Heart right ventricle (tissue), 16 donors: ENCODE measurements at places on chromosomes 7 and 10.

DNA sequence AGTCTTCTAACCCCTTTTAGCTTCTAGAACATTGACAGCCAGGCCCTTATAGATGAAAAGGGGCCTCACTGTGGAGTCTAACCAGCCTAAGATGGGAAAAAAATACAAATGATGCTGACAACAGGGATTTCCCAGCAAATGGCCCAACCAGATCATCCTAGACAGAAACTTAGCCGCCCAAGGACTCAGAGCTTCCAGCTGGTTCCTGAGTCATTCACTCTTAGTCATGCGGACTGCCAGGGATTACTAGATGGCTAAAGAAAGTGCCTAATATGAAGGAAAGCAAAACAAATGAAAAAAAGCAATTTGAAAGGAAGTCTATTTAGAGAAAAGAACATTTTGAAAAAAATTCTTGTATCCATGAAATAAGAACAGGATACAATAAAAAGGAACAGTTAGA lies 23.7 kb downstream of the TSPAN14 start:
- no peak for DNase-seq

DNA sequence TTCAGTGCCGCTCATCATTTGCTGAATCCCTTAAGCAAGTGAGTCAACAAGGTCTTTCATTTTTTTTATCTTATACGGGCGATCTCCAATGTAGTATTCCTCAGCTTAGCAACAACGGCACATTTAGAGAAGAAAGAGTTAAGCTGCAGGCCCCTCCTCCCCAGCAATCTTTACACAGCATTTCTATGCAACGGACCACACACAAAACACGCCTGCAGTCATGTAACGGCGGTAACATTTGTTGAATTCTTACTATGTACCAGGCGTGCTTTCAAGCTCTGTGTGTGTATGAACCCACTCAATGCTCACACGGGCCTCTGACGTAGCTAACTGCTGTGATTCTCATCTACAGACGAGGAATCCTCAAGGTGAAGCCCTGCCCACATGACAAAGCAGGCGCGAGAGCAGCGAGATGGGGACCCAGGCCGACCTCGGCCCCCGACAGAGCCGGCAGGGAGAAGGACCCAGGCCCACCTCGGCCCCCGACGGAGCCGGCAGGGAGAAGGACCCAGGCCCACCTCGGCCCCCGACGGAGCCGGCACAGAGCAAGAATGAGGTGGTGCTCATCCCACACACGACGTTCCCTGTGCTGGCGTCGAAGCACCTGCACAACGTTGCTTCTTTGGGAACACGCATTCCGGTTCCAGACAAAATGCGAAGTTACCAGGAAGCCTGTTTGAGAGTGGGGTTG lies 240.7 kb downstream of the ZMYND11 start:
- DNase-seq = no peak

GRCh38 chr10:7625836-7626235 lies 40.9 kb downstream of the ITIH5 start:
- no peak for DNase-seq

GRCh38 chr10:44307691-44308090 lies 77.2 kb downstream of the CXCL12 start:
- no peak for DNase-seq

GRCh38 chr7:2954433-2954853 lies 89.2 kb downstream of the CARD11 start:
- no peak for DNase-seq

DNA sequence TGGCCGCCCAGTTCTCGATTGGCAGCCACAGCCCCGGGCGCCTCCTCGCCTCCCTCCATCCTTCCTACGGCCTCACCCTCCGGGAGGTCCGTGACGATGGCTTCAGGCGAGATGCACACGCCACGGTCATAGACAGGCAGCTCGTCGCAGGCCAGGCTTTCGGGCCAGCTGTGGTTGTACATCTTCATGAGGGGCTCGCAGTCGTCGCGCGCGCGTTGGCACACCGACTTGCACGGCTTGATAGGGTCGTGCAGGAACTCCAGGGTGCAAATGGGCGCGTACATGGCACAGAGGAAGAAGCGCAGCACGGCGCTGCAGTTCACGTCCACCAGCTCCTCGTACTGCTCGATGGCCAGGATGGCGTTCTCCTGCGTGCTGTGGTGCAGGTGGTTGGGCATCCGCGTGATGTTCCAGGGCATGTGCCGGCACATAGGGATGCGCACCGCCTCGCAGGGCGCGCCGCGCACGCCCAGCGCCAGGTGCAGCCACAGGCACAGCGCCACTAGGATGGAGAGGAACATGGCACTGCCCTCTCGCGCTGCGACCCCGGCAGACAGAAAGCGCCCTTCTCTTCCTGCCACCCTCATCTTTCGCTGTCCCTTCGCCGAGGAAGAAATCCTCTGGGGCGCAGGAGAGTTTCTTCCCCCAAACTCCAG lies 472 bp downstream of the SFRP4 start:
- DNase-seq = no peak

DNA sequence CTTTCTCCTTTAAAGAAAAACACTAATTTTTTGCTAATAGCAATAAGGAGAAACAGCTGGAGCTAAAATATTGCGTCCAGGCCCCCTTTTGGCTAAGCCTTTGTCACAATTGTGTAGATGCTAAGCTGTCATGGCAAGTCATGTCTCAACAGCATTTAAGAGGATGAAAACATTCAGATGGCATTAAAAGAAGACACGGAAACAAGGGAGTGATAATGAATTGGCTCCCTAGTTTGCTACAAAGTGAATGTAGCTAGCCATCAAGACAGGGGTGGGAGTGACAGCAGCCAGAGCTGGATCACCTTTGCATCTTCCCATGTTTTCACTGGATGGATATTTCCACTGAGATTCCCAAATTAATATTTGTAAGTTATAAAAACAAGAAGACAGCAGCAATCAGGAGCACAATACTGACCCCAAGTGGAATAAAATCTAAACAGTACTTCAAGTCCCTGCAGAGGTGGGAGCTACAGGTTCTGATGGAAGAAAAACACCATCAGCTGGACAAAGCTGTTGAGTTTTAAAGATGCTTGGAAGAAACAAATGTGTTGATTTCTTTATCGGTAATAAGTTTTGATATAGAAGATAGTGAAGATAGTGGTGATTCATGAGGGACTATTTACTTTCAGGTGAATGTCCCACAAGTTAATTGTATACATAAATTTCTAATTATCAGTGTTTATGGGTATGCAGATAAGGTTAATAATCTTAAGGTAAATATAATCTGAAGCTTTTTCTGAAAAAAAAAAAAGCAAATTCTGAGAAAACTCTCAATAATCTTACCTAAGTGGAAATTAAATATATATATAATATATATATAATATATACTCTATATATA lies 129.4 kb downstream of the SLC16A9 start:
- DNase-seq = no peak

DNA sequence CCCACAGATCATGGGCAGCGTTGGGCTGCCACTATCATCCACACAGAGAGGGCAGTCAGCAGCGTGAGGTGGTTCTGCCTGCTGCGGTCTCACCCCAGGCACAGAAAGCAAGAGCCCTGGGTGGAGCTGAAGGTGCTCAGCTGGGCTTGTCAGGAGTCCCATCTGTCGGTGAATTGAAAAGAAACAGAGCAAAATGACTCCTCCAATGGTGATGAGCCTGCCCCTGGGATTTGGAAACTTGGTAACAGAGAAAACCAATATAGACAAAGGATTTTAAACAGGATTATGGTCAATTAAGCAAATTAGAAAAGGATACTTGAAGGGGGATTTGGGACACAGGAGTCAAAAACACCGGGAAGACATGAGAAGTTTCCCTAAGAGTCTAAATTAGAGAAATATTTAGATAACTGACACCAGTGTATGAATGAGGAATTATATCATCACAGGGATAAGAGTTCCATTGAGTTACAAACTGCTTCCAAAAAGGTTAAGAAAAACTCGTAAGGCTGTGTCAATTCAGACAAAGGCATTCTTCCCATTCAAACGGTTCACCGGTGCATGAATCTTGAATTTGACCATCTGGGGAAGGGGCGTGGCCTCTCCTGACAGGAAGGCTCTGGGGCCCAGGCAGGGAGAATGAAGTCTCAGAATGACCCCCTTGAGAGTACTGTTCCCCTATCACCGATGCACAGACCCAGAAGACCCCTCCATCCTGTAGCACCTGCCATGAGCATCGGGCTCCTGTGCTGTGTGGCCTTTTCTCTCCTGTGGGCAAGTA lies 70.0 kb upstream of the PRSS58 start:
- DNase-seq = no peak

DNA sequence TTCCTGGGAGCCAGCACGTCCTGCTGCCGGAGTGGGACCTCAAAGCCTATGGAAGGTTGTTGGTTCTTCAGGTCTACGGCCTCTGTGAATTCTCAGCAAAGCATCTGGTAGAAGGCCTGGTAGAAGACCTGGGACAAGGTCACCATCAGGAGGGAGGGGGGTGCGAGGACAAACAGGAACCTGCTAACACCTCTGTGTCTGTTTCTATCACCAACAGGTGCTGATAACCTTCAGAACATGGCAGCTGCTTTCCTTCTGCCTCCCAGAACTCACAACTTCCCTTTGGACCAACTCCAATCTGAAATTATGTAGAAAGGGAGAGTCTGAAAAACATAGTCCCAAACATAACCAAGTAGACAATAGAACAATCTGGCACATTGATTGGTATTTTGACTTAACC lies 8.3 kb upstream of the MET start:
- no peak for DNase-seq

DNA sequence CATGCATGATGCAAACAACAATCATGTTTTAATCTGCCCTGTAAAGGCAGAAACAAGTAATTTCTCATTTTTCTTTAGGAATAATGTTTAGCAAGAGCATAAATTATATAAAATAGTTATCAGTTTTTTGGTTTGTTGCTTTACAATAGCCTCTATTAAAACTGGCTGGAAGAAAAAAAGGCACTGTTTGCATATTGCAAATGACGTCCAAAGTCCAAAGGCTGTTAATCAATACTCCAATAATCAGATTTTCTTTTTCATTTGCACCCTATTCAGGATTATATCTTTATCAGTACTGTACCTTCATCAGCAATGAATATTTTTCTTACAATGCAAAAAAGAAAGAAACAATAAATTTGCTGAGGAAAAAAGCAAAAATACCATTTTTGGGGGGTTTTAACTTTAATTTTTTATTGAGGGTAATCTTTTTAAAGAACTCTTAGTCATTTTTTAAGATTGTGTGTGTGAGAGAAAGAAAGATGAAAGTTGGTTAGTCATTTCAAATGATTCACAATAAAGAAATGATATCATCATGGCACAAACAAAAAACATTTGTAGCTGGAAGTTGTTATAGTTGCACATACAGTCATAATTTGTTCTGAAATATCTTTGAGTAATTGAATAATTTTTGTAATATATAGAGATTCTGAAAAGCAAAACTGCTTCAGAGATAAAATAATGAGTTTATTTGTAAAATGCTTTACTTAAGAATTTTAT lies 44.4 kb upstream of the AKR1C2 start:
- DNase-seq = no peak

DNA sequence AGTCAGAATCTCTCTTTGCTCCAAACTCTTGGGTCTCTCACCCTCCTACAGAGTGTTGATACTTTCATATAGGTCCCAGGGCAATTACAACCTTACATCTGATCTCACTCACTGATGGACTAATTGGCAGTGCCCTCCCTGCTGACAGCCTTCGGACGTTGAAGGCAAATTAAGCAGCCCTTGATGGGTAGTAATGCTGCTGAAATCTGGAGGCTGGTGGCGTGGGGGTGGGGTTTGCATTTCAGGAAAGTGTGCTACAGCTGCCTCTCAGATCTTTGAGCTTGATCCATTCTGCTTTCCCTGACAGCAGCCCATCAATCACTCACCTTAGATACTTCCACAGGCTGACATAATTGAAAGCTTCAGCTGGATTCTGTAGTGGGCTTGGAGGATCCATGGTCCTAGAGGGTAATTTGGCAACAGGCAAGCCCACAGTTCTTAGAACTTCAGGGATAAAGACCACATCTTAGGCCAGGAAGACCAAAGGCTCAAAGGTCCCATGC lies 349.1 kb upstream of the PODXL start:
- no peak for DNase-seq

GRCh38 chr10:132547421-132547861 lies 9.9 kb downstream of the INPP5A start:
- DNase-seq = no peak

- peak; percentile 46 for DNase-seq
These were observed 101.6 kb downstream of the CCSER2 start for GRCh38 chr10:84429926-84430520.

DNA sequence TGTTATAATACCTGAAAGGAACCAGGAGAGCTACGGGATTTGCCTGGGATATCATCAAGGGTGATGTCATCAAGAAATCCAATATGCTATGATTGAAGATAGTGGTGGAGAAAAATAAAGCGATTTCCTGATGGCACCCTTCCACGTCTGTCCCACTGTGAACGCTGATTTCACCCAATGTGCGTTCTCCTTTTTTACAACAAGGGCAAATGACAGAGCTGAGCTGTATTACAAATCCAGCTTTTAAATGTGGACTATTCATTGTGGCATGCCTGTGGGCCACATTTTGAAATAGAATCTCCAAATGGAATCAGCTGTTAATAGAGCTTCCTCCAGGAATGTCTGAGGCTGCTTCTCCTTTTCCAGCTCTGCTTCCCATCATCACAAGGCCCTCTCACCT lies 23.3 kb downstream of the SLC13A4 start:
- no peak for DNase-seq

GRCh38 chr10:59336632-59337031 lies 25.7 kb downstream of the FAM13C start:
- DNase-seq = no peak

DNA sequence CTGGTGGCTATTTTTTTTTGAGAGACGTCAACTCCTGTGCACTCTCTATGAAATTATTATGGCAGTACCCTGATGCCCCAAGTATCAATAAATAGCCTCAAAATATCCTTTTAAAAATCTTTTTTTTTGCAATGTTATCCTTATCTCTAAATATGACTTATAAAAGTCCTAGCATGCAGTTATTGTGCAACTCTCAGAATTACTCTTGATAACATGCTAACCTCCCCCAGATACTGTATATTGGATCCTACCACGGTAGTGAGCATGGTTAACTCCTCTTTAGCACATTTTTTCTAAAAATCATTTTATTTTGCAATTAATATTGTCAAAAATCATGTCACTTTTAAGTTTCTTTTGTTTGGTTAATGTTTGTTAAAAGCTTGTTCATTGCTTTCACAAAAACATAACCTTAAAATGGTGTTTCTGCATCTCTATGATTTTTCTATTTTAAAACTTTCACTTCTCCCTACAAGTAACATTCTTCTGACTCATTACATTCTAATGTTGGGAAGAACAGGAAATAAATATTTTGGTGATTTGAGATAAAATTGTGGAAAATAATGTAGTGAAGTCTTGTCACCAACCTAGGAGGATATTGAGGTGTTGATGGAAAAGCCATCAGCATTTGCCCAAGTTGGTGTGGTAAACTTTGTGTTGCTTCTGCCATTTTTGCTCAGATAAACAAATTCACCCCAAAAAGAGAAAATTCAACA lies 42.1 kb upstream of the ADRA2A start:
- no peak for DNase-seq
